ENCODE measurements at places on chromosomes 13 and 19.
A peak's percentile ranks its signal among the peaks of the same experiment; 100 is the strongest.

- DNase-seq: no peak
Observed at GRCh38 chr13:67063036-67063435, 167.1 kb downstream of the PCDH9 start.

DNA sequence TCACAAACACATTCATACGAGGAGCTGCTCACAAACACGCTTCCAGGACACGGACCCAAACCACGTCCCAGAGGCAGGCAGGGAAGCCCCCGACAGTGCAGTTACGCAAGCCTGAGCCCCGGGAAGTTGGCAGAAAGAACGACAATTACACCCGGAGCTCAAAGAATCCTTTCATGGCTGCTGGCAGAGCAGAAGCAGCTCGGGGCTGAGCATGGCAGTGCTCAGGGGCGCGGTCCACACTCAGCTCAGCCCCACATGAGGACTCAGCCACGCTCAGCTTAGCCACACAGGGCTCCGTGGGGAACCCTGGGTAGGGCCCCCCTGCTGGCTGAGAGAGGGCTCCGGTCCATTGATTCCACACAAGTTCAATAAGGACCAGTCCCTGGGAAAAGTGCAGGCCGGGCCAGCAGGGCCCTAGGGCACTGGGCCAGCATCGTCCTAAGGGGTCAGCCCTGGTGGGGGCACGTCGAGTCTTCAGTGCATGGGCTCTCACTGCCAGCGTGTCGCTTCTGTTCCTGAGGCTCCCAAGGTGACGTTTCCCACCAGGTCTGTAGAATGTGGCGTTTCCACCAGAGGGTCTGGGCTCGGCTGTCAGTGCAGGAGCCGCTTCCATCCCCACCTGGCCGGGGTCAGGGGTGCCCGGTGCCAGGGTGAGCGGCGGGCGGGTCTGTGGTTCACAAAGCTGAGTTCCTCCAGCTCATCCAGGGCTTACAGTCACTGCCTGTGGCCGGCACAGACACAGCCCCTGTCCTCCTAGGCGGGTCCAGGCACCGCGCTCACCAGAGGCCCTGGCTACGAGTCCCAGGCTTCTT is 23.1 kb downstream of the GAS6 start:
- DNase-seq: no peak

DNA sequence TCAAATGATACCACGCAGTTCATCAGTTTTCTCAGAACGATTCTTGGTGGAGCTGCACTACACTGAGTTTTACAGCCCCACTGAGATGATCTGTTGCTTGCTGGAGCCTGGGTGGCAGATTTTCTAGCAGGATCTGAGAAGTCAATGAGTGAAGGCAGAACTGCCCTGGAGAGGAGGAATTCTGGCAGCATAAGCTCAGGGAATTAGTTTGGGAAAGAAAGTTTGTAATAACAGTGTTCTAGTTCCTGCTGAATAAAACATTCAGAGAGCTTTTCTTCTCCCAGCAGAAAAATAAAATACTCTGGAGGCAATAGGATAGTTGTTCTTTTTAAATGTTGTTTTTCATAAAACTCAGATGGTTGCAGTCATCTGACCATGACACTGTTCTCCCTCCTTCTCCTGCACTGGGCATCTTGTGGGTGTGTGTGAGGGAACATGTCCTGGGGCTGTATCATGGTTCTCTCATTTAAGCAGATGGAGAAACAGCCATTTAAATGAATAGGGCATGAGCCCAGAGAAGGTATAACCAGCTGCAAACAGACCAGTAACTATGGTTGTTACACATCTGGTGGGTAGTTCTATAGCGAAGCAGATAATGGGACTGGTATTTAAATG is 29.6 kb downstream of the OLFM4 start:
- no peak for DNase-seq

GRCh38 chr19:46521241-46521868 is 25.7 kb upstream of the PNMA8B start:
- no peak for DNase-seq

- DNase-seq: no peak
Observed at GRCh38 chr19:49129238-49129583, 9.9 kb downstream of the PPFIA3 start.

GRCh38 chr13:75679459-75679858 is 43.3 kb downstream of the LMO7 start:
- no peak for DNase-seq

- no peak for DNase-seq
Observed at GRCh38 chr13:50074843-50075242, 59.6 kb downstream of the KCNRG start.

- DNase-seq: no peak
Observed at GRCh38 chr13:73390100-73390499, 331.3 kb downstream of the KLF5 start.

DNA sequence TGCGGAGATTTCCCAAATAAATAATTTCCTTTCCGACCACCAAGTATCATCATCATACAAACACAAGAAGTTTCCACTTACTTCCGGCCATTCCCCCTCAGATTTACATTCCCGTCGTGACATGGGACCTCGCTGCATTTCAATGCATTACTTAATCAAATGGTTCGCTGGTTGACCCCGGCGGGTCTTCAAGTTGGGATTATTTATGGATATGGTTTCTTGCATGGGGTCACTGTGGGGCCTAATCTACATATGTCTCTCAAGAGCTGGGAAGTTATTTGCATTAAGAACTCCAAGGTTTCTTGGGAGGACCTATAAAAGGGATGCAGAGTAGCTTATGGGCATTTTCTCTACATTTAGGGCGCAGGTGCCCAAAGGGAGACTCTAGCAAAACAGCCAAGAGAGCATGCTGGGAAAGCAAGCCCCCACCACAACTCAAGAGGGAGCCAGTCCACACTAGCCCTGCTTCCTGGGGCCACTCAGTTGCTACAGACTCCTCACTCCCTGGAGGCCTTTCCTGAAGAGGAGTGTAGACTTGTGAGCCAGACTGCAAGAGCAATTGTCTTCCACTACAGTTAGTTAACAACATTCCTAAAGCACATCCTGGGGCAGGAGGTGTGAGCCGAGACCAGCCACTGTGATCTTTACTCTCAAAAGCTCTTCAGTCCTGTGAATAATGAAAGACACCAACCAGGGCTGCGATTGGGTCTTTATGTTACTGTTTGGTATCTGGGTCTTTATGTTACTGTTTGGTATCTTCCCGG is 125.3 kb downstream of the KATNAL1 start:
- DNase-seq: no peak

DNA sequence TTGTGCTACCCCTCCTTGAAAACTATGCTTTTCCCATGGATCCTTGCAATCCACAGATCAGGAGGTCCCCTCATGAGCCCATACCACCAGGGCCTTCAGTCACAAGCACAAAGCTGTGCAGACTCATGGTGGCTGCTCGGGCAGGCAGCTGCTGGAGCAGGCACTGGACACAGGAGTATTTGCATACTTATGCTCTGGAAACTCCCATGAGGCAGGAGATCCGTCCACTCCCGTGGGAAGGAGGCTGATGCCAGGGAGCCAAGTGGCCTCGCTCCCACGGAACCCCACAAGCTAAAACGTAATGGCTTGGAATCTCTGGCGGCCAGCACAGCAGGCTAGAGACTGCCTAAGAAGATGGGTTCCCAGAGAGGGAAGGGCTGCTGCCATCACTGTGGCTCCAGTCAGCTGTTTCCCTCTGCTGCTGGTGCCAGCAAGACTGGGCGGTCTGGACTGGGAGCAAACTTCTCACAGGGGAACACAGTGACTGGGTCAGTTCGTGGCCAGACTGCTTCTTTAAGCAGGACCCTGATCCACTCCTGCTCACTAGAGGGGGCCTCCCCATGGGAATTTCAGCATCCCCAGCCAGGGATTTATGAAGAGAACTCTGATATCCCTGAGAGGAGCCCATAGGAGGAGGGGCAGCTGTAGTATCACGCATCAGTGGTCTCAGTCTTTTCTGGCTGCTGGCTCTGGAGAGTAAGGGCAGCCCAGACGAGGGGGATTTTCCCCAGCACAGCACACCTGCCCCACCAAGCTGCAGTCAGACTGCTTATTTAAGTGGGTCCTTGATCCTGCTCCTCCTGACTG is 370.3 kb upstream of the ATXN8OS start:
- DNase-seq: no peak

GRCh38 chr13:48507021-48507420 is 25.9 kb downstream of the RCBTB2 start:
- no peak for DNase-seq

DNA sequence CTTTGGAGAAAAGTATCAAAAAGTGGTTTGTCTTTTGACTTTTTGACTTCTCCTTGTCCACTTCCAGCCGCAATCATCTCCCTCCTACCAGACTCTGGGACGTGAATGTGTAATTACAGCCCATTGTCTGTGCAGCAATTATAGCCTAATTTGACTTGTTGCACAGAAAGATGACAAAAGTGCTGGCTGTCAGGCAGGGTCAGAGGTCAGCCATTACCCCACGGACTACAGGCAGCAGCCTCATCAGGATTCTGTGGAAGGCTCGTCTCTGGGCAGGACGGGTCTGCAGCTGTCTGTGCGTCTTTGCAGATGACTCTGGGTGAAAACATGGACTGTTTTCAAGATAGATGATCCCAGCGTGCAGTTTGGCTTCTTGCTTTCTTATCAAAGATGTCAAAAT is 102.2 kb upstream of the EDNRB start:
- DNase-seq: no peak

GRCh38 chr13:20410726-20411125 is 114.9 kb downstream of the CRYL1 start:
- DNase-seq: no peak

- no peak for DNase-seq
Observed at GRCh38 chr19:5586300-5587070, 18.7 kb upstream of the TINCR start.

- peak; percentile 45 for DNase-seq
Observed at GRCh38 chr13:28531077-28531844, 36.3 kb upstream of the FLT1 start.

- no peak for DNase-seq
Observed at GRCh38 chr13:86201477-86201876, 402.3 kb upstream of the SLITRK6 start.

GRCh38 chr19:7115721-7116120 is 46.2 kb downstream of the ZNF557 start:
- DNase-seq: no peak

GRCh38 chr19:46407856-46408663 is 5.3 kb downstream of the CCDC8 start:
- DNase-seq: no peak

DNA sequence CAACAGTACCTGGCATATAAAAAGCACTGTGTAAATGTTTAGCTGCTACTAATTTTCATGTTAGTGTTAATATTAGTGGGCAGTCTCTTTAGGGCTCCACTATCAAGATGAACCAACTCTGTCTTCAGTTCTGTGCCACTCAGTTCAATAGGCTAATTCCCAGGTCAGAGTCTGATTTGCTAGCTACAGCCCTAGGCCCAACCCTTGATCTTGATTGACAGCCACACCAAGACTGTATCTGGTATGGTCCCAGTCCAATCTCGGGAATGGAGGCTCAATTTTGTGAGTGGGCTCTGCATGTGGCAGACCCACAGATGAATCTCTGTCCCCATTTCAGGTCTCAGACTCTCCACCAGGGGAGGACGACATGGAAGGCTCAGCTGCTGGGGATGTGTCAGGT is 46.1 kb downstream of the MAP4K1 start:
- no peak for DNase-seq

- DNase-seq: no peak
Observed at GRCh38 chr19:19543640-19544039, 5.6 kb downstream of the CILP2 start.

Measured in CD14-positive monocyte (primary cell).